ENCODE measurements at places on chromosomes 5 and 9.

DNA sequence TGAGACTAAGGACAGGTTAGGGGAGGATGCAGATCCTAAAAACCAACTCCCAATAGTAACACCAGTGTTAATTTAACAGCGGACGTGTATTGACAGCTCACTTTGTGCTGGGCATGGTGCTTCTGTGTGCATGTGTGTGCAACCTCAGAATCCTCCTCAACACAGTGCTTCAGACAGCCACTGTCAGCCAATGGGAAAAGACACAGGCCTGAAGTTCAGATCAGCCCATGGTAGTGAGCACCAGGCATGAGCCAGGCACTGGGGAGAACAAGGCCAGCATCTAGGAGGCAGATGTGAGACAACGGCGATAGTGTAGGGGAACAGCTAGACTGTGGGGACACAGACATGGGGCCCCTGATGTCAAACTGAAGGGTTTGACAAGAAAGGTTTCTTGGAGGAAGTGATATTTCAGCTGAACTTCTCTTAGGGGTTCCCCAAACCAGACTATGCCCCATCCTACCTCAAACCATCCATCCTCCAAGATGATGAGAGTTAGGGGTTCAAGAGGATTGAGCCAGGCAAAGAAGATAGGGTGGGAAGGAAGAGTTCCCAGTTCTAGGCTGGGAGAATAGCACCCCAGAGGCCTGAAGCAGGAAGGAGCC is 71.5 kb upstream of the PSD2 start:
- no peak for DNase-seq

GRCh38 chr9:117233016-117233415 is 181.8 kb downstream of the ASTN2 start:
- DNase-seq: no peak

GRCh38 chr5:146283344-146283761 is 55.3 kb upstream of the POU4F3 start:
- DNase-seq: no peak

GRCh38 chr9:99745085-99745484 is 76.6 kb upstream of the NR4A3 start:
- DNase-seq: no peak

GRCh38 chr9:88268886-88269285 is 119.4 kb upstream of the SPIN1 start:
- DNase-seq: no peak

Measured in hematopoietic multipotent progenitor cell treated with erythropoietin and hydrocortisone succinate and interleukin-3 and kit ligand, for 17 days (in vitro differentiated cells).